ENCODE measurements at places on chromosomes 6 and 20.

GRCh38 chr6:19153270-19153980 is 683.7 kb upstream of the ID4 start:
- ATAC-seq, result no peak

DNA sequence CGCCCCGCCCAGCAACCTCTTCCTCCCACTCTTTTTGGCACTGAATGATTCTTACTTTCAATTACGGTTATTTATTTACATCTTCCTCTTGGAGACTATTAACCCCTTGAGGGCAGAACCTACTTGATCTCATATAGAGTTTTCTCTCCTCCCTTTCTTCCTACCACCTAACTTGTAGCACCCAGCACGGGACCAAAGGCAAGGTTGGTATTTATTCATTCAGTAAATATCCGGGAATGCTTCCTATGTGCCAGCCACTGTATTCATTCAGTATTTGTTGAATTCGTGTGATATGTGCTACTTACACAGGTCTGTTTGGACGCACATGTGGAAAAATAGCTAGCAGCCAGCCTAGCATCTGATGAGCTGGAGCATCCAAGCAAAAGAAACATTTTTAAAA is 1.3 kb upstream of the CNKSR3 start:
- no peak for ATAC-seq

- ATAC-seq, result peak; percentile 89
These were observed 8.8 kb upstream of the CD83 start for GRCh38 chr6:14108571-14109410.

DNA sequence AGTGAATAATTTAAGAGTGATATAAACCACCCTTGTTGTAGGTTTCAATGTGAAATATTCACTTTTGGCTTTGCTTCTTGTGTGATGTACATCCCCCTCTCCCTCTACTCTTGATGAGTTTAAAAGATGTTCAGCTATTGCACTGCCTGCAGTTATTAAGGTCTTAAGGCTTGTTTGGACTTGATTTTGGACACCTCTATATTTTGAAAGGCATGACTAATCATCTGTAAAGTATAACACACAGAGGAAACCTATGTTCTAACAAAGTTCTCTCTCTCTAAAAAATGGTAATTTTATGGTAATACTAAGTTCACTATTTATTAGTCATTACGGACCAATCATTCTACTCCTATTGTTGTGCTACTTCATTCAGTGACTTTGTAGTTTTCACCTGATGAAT is 1719.9 kb downstream of the GRIK2 start:
- ATAC-seq, result no peak

DNA sequence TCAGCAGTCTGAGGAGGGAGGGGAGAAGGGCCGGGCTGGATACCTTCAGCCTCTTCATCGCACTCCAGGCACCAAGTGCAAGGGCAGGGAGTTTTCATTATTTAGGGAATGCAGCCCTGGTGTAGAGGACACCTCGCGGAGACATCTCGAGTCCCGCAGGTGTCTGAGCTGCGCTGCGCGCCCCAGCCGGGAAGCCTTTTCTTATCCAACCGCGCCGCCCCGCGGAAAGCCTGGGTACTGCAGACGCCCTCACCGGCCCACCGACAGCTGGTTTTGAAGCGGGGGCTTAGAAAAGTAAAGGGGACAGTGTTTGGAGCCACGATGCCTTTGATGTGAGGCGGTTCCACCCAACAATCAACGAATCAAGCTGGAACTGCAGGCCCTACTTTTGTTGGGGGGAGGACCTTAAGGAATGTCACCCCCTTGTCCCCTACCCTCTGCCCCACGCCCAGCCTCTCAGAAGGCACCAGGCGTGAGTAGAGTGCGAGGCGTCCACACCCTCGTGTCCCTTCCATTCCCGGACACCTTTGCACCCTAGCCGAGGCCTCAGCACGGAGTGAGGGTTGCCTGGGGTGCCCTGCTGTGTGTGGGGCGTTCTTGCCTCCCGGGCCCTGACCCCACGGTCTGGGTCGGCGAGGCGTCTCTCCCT is 8.6 kb downstream of the NKX2-2 start:
- ATAC-seq, result peak; percentile 52

DNA sequence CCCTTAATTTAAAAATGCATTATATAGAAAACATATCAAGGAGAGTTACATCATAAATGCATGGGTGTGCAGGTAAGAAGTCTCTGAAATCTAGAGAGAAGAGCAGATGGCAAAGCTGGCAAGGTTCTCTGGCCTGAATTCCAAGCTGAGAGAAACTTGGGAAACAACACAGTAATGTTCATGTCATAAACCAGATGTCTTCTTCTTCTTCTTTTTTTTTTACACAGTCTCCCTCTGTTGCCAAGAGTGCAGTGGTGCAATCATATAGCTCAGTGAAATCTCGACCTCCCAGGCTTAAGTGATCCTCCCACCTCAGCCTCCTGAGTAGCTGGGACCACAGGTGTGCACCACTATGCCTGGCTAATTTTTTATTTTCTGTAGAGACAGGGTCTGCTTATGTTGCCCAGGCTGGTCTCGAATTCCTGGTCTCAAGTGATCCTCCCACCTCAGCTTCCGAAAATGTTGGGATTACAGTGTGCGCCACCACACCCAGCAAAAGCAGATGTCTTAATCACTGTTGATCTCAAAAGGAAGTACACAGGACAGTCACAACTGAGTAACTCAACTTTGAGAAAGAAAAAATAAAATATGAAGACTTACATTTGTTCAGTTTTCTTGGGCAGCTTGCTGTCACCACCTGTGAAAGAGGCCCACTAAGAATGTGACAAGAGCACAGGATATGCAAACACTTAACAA is 77.3 kb downstream of the DNAAF9 start:
- ATAC-seq, result no peak

- no peak for ATAC-seq
These were observed 5.2 kb downstream of the TBCC start for GRCh38 chr6:42740725-42741124.

- no peak for ATAC-seq
These were observed 65.0 kb upstream of the CD93 start for GRCh38 chr20:23151008-23151703.

DNA sequence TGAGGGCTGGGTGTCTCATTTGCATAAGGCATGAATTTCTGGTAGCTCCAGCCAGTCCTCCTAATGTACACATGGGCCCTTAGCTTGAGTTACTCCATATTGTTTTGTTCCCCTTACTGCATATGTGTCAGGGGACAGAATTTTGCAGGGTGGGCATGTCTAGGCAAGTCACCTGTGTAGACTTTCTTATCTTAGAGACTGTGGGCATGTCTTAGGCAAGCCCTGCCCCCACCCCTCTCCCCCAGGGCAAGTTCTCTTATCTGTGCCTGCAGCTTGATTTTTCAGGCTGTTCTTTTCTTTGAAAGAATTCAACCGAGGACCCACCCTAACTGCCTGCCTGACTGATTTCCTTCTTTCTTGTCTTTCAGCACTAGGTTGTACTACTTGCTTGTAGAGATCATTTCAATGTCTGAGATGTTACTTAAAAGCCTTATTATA is 32.1 kb downstream of the NHLRC1 start:
- no peak for ATAC-seq

DNA sequence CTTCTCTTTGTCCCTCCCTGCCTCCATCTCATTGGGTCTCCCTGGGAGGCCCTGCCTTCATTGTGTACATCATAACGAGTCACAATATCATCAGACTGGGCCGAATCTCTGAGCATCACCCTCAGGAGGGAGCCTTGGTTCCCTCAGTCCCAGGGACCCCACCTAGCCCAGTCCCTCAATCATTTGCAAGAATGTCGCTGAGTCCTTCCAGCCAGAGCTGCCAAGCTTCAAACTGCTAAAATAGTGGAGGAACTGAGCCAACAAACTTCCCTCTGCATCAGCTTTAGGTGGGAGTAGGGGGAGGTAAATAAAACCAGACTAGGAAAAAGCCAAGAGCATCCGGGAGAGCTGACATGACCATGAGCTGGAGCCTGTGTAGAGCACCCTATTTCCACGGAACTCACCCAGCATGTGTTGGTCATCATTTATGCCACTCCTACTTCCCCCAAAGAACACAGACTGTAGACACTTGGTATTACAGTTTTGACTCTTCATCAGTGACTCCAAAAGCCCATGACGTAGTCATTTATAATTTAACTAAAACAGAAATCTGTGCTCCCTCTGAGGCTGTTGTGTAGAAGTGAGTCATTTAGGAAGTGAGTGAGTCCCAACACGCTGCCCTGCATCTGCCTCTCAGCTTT is 28.8 kb upstream of the IL17A start:
- peak; percentile 88 for ATAC-seq

- ATAC-seq, result no peak
These were observed 111.7 kb downstream of the NOL4L start for GRCh38 chr20:32473231-32474008.

DNA sequence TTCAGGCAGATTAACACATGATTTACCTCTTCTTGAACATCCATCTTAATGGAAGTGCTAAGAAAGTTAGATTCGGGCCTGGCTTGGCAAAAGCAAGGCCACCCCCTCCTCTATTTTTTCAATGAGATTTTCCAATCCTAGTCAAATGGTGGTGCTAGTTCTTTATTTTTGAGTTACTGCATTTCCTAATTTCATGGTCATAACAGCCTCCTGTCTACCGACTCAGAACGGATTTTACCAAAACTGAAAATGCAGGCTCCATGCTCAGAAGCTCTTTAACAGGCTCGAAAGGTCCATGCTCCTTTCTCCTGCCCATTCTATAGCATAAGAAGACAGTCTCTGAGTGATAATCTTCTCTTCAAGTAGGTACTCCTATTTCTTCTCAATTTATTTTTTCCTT is 117.2 kb upstream of the ESR1 start:
- ATAC-seq, result peak; percentile 73

DNA sequence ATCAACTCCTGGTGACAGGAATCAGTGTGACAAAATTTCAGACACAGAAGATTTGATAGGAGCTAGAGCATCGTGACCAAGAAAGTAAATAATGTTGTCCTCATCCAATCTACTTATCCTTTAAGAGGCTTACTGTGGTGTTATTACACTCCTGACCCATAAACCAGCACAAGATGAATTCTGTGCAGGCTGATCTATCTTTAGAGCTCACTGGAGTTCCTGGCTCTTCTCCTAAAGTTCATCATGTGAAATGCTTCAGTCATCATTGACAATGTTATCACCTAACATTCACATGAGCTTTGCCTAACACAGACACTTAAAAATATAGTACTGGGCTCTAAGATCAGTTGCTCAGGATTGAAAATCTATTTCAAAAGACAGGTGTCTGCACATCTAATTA is 271.0 kb upstream of the HSF2 start:
- ATAC-seq, result no peak

DNA sequence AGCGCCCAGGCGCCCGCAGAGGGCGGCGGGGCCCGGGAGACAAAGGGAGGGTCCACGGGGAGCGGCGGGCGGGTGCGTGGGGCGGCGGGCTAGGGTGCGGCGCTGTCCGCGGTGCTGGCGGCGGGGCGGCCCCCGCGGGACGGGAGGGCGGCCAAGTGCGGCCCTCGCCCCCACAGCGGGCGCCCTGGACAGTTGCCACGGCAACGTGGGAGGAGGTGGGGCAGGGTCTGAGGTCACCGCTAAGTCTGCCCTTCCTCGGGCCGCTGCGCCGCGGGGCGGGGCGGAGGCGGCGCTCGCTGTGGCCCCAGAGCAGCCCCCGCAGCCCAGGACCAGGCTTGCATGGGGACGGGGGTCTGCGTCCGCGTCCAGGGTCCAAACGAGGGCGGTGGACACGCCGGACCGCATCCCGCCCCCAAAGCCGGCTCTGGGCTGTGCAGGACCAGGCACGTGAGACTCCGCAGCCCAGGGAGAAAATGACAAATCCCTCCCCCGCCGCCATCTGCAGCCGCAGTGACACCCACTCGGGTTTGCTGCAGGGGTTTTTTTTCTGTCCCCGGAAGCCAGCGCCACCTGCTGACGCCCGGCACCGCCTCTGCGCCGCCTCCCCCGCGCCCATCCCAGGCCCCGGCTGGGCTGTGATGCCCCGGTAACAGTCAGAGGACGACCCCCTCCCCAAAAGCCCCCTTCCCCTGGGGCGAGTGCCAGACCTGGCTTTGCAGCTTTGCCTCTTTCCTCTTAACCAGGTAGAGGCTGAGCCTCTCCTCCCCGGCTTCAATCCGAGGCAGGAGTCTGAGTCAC is 36.8 kb downstream of the YTHDF1 start:
- ATAC-seq, result peak; percentile 64

DNA sequence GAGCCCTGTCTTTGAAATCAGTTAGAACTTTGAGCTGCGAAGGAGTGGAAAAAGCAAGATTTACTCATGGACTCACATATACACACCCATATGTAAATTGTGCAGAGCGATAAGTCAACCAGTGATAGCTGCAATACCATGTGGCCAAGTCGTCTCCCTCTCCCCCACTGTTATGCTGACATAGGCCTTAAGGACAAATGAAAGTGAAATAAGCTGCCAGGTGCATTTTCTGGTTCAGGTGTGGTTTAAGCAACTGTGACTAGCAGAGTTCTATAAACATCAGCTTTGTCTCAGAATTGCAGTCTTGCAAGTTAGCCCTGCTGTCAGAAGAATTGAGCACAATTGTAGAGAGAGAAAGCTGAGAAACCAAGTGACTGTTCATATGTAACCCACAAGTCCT is 9.6 kb downstream of the FAM83B start:
- no peak for ATAC-seq

DNA sequence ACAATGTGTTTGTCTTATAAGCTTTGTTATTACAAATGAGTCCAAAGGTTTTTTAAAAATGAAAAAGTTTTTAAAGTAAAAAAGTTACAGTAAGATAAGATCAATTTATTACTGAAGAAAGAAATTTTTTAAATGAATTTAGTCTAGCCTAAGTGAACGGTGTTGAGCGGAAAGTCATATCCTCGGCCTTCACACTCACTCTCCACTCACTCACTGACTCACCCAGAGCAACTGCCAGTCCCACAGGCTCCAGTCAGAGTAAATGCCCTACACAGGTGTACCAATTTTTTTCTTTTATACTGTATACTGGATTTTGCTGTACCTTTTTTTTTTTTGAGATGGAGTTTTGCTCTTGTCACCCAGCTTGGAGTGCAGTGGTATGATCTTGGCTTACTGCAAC is 42.7 kb upstream of the AGPAT4 start:
- ATAC-seq, result no peak

DNA sequence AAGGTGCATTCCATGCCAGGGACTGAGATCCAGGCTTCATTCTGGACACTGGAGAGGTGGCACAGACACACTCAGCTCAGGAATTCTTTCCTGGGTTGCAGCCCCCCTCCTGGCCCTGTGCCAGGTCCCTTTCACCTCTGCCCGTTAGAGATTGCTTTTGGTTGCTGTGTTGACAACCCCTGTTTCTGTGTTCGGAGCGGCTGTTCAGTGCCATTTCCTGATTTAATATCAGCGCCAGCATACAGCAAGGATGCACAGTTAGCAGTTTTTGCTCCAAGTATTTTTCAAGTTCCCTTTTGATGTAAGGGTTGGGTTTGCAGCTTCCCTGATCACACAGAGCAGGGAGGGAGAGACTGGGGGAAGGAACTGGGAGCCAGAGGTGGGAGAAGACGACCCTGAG is 8.5 kb upstream of the MAFB start:
- no peak for ATAC-seq

DNA sequence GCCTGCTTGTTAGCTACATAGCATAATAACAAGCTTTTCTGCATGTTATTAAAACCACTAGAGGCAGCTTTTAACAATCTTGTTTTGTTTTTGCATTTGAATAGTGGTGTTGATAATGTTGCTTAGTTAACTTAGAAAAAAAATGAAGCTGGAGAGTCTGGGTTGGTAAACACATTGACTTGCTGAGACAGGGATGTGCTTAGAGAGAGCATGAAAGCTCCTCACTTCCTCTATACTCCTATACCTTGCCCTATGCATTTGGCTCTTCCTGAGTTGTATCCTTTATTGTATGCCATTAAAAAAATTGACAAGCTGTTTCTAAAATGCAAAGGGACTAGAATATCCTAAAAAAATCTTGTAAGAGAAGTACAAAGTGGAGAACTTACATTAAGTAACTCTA is 13.6 kb downstream of the FAM83B start:
- ATAC-seq, result no peak

Measured in stimulated activated memory B cell treated with anti-CD40 and anti-IgM and Interleukin-4, amounts not matched to agents 10 μg/mL and 1 μg/mL and 100 μg/mL, for 72 hours (primary cell).